ENCODE measurements at places on chromosomes 1 and 21. TPM values are rescaled to one million over a fixed set of nuclear protein-coding genes. Genes with fewer than 3 reads are reported as not detected.

Gene AMY1A
- not detected for total RNA-seq

Gene SNIP1
- total RNA-seq: 11.6 TPM

Gene UBE2Q1
- total RNA-seq: 12.7 TPM

Gene LRRC41
- total RNA-seq: 60.3 TPM

Gene TAS1R1
- not detected for total RNA-seq

Gene KAZN
- 8.4 TPM for total RNA-seq

Gene CYP4A22
- not detected for total RNA-seq

Gene CFAP107
- not detected for total RNA-seq

Gene NOS1AP
- 2.0 TPM for total RNA-seq

Gene KCNA3
- 3.1 TPM for total RNA-seq

Measured in urinary bladder (tissue), 4 donors.